Motor neuron (in vitro differentiated cells): ENCODE measurements at places on chromosomes 7 and 10. TPM values are rescaled to one million over a fixed set of nuclear protein-coding genes. Genes with fewer than 3 reads are reported as not detected.

Gene LRWD1
- total RNA-seq, result 18.1 and 18.6 TPM in 2 replicates

Gene CFTR
- 1.4 and 2.3 TPM in 2 replicates for total RNA-seq

Gene UROS
- total RNA-seq, result 90.9 and 101 TPM in 2 replicates

GRCh38 chr7:66170309-66171231, 34.6 kb upstream of the TPST1 start:
- peak; percentile 62 for ATAC-seq

DNA sequence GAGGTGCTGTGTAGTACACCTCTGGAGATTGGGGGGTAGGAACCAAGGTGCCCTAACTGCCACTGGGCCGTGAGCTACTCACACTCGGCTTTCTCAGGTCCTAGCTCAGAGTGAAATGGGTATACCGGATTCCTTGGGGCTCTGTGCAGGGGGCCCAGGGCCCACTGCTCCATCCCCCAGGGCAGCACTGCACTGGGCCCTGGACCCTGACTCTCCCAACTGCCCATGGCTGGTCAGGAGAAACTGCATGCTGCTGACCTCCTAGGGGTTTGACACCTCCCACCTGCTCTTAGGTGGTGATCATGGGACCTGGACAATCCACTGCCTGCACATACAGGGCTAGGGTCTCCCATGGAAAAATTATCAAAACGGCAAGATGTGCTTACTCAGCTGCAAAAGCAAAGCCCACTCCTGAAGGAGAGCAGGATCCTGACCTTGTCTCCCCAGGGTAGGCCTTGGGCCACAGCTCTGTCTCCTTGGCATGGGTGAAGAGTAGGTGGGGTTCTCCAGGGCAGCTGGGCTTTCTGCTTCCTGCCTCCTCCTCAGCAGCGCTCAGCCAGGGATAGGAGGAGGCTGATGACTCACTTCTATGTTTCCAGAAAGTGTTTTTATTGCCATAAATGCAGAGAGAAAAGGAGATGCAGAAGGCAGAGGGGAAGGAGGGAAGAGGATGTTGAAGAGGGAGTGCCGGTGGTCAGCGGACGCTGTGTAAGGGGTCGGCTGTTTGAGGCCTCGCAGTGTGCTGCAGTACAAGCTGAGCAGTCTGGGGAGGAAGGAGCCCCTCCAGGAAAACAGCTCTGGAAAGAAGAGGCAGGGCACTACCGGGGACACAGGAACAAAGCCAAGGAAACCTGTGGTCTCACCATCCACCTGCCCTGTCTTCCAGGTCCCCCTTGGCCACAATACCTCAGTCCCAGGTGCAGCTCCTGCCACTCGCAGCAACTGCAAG, 107.8 kb downstream of the ARHGAP22 start:
- peak; percentile 97 for ATAC-seq

DNA sequence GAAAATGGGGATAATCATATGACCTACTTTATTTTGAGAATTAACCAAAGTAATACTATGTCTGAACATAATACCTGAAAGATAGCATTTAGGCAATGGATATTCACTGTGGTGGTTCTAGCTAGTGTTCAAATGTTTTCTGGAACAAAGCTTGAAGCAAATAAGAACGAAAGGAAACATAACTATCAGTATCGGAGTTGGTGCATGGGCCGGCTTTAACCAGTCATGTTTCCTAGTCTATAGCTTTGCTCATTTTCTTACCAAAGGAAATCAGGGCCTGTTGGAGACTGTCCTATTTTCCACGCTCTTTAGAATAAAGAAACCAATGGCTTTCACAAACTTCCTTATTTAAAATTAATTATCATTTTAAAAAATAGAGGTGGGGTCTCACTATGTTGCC, 8.9 kb downstream of the IL2RA start:
- no peak for ATAC-seq

GRCh38 chr7:13307040-13307439, 619.6 kb downstream of the ARL4A start:
- no peak for ATAC-seq

DNA sequence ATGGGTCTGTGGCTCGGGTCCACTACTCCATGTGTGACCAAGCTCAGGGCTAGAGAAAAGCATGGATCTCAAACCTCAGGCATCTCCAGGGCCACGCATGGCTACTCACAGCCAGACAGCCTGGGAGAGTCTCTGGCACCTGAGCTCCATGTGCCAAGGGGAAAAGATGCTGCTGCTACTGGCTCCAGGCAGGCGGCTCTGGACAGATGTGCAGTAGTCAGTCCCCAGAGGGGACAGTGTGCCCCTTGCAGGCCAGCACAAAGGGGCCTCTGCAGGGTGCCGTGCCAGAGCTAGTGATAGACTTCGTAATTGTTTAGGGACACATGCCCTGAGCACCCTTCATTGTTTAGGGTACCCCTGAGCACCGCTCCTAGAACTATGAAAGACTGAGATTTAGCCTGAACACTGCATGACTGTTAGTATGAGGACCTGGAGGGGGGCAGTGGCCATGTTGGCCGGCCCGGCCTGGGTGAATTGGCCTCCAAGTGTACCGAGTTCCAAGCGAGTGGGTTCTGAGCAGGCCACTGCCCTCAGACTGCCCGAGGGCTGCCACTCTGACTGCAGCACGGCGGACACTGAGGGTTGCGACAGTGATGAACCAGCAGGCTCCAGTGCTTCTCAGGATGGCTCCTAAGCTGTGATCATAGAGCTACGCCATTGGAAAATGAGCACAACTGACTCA, 80.7 kb downstream of the TCERG1L start:
- ATAC-seq, result no peak

DNA sequence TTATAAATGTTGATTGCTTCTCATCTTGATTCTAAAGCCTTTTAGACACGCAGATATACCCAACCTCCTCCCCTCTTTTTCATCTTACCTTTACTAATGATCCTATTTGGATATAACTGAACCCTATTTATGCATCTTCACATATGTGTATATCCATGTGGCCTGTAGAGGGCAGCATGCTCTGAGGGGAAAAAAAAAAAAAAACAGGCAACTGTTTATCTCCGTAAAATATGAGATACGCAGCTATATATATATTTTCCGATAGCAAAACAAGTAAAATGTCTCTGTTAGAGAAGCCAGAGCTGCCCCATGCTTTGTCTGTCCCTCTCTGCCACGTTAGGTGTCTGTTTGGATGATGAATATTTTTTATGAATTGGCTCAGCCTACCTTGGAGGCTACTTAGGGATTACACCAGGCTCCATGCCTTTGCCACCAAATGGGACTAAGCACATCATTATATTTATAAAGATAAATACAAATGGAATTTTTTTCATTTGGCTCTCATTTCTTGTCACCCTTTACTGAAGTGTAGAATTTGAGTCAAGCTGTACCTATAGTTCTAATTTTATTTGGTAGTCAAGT, 174.8 kb upstream of the FZD1 start:
- peak; percentile 44 for ATAC-seq

DNA sequence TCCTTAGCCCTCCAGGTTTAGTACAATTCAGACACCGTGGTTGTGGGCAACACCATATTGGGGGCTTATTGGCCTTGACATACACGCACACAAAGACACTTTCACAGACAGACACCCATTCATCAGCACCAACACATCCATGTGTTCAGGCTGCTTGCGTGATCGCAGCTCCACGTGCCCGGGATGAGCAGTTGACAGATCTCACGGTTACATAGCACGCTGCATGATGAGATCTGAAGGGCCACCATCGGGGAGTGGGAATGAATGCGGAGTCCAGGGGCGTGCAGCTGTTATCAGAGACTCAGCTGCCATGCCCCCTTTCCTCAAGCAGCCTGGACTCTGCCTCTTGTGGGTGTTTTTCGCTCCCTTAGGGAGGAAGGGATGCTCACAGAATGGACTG, 285.2 kb downstream of the USP6NL start:
- ATAC-seq, result no peak

DNA sequence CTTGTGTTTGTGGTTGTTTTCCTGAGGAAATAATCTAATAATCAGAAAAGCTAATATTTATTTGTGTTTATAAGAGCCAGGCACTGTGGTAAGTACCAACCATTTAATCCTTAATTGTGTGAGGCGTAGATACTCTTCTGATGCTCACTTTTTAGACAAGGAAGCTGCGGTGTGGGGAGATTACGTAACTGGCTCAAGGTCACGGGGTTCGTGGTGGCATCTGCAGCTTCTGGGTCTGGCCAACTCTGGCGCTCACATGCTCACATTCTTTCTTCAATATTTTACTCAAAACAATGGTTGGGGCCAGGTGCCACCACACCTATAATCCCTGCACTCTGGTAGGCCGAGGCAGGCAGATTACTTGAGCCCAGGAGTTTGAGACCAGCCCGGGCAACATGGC, 77.6 kb downstream of the RALA start:
- ATAC-seq, result no peak
